ENCODE measurements at places on chromosomes 7 and 10. TPM values are rescaled to one million over a fixed set of nuclear protein-coding genes. Genes with fewer than 3 reads are reported as not detected.

DNA sequence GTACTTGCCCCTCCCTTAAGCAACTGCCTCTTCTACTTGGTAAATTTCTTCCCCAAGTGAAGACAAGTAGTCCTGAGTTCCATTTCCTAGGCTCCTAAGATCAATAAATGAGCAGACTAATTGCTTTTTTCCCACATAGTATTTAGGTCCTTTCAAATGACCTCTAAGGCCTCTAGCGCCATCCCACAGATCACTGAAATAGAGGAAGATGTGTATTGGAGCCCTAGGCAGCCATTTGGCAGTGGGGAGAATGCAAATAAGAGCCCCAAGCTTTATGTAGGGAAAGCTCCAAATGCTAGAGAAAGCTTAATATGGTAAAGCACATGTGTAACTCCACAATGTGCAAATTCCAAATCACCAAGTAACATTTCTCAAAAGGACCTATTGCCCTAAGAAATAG is 316.5 kb upstream of the PHF14 start:
- no peak for DNase-seq
- no peaks in the 10 kb centered on the region for H3K4me1 ChIP-seq
- no peak overlapping the region for H3K4me3 ChIP-seq
- H3K27me3 ChIP-seq = no peaks in the 10 kb centered on the region

DNA sequence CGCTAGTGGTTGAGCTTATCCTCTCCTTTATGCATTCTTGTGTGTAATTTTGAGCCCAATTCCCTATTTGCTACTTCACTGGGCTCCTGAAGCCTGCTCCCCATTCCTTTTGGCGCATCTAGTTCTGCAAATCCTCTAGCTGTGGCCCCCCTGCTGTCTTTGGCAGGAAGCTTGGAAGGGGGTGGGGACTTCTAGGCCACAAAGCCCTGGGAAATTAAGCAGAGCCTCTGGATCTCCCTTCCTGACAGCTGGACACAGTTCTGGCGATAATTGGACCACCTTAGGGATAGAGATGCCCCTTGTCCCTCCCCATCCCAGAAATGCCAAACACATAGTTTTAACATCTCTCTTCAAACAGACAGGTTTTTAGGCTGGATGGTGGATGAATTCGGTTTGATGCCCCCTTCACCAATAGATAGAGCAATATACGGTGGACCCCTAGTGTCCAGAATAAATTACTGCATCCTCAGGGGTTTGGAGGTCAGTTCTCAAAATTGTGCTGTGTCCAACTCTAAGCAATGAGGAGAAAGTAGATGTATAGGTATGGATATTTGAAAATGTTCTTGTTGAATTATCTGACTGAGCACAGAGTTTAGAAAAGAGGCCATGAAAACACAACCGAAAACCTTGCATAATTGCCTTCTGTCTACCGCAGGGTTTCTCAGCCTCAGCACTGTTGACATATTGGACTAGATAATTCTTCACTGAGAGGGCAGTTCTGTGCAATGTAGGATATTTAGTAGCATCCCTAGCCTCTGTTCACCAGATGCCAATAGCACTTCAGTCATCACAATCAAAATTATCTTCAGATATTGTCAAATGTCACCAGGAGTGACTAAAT is 75.5 kb downstream of the PAPSS2 start:
- no peak overlapping the region for H3K27ac ChIP-seq
- H3K4me3 ChIP-seq = no peak overlapping the region
- peaks cover 5% of the 10 kb centered on the region for H3K4me1 ChIP-seq
- H3K36me3 ChIP-seq = no peaks in the 10 kb centered on the region
- DNase-seq = peak; percentile 69

- no peaks in the 10 kb centered on the region for H3K36me3 ChIP-seq
- DNase-seq = no peak
- no peak overlapping the region for H3K27ac ChIP-seq
- H3K27me3 ChIP-seq = no peaks in the 10 kb centered on the region
Observed at GRCh38 chr7:6556196-6556595, 4.9 kb upstream of the GRID2IP start.

DNA sequence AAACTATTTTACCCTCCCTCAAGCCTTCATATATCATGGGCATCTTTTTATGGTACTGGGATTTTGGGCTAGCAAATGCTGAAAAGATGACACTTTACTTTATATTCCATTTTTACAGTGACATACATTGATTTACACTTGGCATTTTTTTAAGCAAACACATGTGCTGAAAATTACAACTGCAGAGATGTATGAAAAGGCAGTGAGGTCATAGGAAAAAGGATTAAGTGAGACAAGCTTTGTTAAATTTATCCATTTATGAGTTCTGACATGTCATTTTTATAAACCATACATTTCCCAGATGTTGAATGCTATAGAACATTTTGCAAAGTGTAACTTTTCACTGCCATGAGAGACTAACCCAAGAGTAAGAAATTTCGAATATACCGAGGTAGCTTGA is 68.8 kb upstream of the RSU1 start:
- DNase-seq = no peak
- H3K4me1 ChIP-seq = no peaks in the 10 kb centered on the region
- H3K4me3 ChIP-seq = no peak overlapping the region
- H3K27me3 ChIP-seq = no peaks in the 10 kb centered on the region
- no peaks in the 10 kb centered on the region for H3K36me3 ChIP-seq

GRCh38 chr10:84715911-84716310 is 387.5 kb downstream of the CCSER2 start:
- peak; percentile 71 for DNase-seq
- H3K27ac ChIP-seq = no peak overlapping the region
- no peaks in the 10 kb centered on the region for H3K36me3 ChIP-seq
- no peaks in the 10 kb centered on the region for H3K4me1 ChIP-seq
- no peaks in the 10 kb centered on the region for H3K27me3 ChIP-seq

- no peaks in the 10 kb centered on the region for H3K27me3 ChIP-seq
- H3K27ac ChIP-seq = peak overlapping the region; percentile 84
Observed at GRCh38 chr7:46386428-46387399, 465.6 kb upstream of the IGFBP3 start.

GRCh38 chr7:144738708-144739314 is 97.0 kb downstream of the TPK1 start:
- H3K4me1 ChIP-seq = no peaks in the 10 kb centered on the region
- H3K27me3 ChIP-seq = no peaks in the 10 kb centered on the region
- no peak overlapping the region for H3K4me3 ChIP-seq

DNA sequence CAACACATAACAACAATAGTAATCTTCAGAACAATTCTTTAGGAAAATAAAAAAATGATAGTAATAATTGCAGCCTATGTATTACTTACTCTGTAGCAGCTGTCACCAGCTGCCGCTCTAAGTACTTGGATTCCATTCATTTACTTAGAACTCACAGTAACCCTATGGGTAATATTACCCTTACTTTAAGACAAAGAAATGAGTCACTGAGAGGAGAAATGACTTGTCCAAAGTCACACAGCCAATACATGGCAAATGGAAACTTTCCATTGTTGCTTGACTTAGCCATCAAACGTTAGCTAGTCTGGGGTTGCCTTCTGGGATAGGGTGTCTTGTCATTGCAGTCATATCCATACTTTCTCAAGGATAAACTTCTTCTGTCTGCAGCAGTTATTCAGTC is 3.6 kb downstream of the CCNY start:
- DNase-seq = no peak
- peaks cover 27% of the 10 kb centered on the region for H3K4me1 ChIP-seq
- no peaks in the 10 kb centered on the region for H3K36me3 ChIP-seq
- no peaks in the 10 kb centered on the region for H3K27me3 ChIP-seq

GRCh38 chr7:130207033-130207432 is 627 bp upstream of the SSMEM1 start:
- no peak overlapping the region for H3K4me3 ChIP-seq
- no peak overlapping the region for H3K27ac ChIP-seq
- H3K27me3 ChIP-seq = no peaks in the 10 kb centered on the region
- no peak for DNase-seq
- peaks cover 14% of the 10 kb centered on the region for H3K4me1 ChIP-seq
- H3K36me3 ChIP-seq = peaks cover 6% of the 10 kb centered on the region

- H3K4me1 ChIP-seq = no peaks in the 10 kb centered on the region
- H3K36me3 ChIP-seq = no peaks in the 10 kb centered on the region
- H3K4me3 ChIP-seq = no peak overlapping the region
- no peak overlapping the region for H3K27ac ChIP-seq
Observed at GRCh38 chr10:126687121-126687606, 16.7 kb upstream of the C10orf90 start.

DNA sequence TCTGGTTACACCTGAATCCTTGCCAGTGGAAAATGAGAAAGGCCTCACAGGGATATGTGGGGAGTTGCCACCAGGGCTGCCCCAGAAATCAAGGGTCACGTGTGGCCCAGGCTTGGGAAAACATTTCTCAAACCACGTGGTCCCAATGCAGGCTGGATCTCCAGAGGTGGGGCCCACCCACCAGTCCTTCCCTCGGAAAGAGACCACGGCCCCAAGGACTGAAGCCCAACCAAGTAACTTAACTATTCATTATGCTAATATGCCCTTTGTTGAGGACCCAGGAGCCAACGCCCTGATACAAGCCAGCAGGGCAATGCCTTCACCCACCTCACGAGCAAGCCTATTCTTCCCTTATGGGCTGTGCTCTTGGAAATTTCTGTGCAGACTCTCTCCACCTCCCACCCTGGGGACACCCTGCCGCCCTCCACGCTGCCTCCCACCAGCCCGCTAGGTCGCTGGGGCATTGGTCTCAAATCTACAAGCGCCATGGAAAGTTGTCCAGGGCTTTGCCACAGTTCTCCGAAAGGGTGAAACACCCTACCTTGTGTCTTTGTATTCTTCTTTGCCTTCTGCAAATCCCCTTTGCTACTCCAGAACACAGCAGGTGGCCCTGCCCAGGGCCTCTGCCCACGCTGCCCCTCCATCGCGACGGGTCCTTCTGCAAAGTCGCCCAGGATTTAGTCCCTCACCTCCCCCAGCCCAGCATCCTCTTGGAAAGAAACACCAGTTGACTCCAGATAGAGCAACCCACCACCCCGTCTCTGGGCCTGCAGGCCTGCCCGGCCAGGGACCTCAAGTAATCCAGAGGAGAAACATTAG is 8.8 kb downstream of the TNS3 start:
- H3K4me1 ChIP-seq = peaks cover 8% of the 10 kb centered on the region
- no peaks in the 10 kb centered on the region for H3K27me3 ChIP-seq
- no peak overlapping the region for H3K27ac ChIP-seq
- H3K4me3 ChIP-seq = no peak overlapping the region
- no peaks in the 10 kb centered on the region for H3K36me3 ChIP-seq

GRCh38 chr10:11144626-11145494 is 127.2 kb downstream of the CELF2 start:
- no peak overlapping the region for H3K4me3 ChIP-seq
- no peaks in the 10 kb centered on the region for H3K27me3 ChIP-seq
- H3K4me1 ChIP-seq = peaks cover 53% of the 10 kb centered on the region
- peak; percentile 28 for DNase-seq
- H3K27ac ChIP-seq = peak overlapping the region; percentile 88

DNA sequence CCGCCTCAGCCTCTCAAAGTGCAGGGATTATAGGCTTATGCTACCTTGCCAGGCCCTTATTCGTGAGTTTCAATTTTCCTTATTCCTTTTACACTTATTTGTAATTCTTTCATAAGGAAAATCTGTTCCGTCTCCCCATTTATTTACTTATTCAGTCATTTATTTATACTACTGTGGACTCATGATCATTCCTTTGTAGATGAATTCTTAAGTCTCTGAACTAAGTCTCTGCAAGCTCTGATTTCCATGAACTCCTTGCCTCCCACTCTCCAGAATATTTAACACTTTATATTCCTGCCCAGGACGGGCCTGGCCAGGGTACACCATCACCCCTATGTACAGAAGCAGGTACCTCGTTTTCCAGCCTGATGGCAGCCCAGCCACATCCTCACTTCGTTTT is 39.4 kb downstream of the PFKFB3 start:
- H3K36me3 ChIP-seq = no peaks in the 10 kb centered on the region
- H3K4me3 ChIP-seq = no peak overlapping the region
- H3K4me1 ChIP-seq = no peaks in the 10 kb centered on the region
- H3K27me3 ChIP-seq = no peaks in the 10 kb centered on the region

- no peaks in the 10 kb centered on the region for H3K27me3 ChIP-seq
- H3K4me3 ChIP-seq = no peak overlapping the region
- DNase-seq = no peak
- H3K36me3 ChIP-seq = no peaks in the 10 kb centered on the region
Observed at GRCh38 chr7:134084488-134085144, 42.5 kb upstream of the LRGUK start.

GRCh38 chr10:44619521-44619920 is 234.6 kb upstream of the CXCL12 start:
- no peak overlapping the region for H3K4me3 ChIP-seq
- no peaks in the 10 kb centered on the region for H3K4me1 ChIP-seq
- H3K36me3 ChIP-seq = no peaks in the 10 kb centered on the region

GRCh38 chr10:119222537-119222936 is 15.2 kb downstream of the GRK5 start:
- no peak overlapping the region for H3K27ac ChIP-seq
- peak; percentile 36 for DNase-seq
- H3K4me3 ChIP-seq = no peak overlapping the region
- H3K27me3 ChIP-seq = no peaks in the 10 kb centered on the region
- no peaks in the 10 kb centered on the region for H3K36me3 ChIP-seq

DNA sequence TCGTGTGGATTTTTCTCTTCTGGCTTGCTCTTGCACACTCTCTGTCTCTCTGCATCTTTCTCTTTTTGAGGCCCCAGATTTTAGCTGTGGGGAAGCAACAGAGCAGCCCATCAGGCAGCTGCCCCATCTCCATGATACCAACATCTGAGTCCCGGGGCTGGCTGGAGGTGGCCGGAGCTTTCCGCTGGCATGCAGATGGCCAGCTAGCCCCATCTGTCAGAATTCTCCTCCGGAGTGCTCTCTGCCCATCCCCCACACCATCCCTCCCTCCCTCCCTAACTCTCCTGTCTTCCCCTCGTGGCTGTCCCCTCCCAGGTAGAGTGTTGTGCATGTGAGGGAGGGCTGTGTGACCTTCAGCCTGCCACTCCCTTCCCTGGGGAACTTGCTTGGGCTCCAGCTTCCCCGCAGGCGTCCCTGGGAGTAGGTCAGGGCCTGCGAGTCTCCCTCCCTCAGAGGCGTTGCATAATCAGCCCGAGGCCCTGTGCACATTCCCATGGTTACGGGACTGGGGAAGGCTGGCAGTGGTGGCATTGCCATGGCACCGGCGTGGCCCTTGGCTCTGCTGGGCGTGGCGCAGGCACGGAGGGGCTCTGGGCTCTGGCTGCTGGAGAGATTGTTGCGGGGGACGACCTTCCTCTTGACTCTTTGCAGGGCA is 24.7 kb downstream of the GHRHR start:
- DNase-seq = no peak
- H3K4me3 ChIP-seq = no peak overlapping the region
- peaks cover 26% of the 10 kb centered on the region for H3K27me3 ChIP-seq
- no peaks in the 10 kb centered on the region for H3K36me3 ChIP-seq

DNA sequence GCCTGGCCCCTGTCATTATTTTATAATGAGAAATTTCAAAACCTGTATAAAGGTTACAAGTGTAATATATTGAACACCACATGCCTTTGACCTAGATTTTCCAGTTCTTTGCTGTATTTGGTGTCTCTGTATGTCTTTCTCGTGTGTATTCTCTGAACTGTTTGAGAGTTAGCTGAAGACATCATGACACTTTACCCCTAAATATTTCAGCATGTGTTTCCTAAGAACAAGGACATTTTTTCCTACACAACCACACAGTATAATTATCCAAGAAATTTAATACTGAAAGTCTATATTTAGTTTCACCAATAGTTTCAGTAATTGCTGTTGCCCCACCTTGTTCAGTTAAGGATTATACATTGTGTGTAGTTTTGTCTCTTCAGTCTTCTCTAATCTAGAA is 14.8 kb downstream of the ZRANB1 start:
- no peak for DNase-seq
- no peak overlapping the region for H3K4me3 ChIP-seq
- H3K27me3 ChIP-seq = no peaks in the 10 kb centered on the region

Gene AFAP1L2
- 3.8 TPM for total RNA-seq

Gene TRPV5
- total RNA-seq = not detected

Gene GNGT1
- total RNA-seq = not detected

Gene MSS51
- 3.6 TPM for total RNA-seq

Gene PDE6C
- total RNA-seq = not detected

Gene CCDC7
- 2.8 TPM for total RNA-seq

Gene CDHR1
- total RNA-seq = 0.12 TPM

Gene CALHM1
- total RNA-seq = not detected

Gene MOGAT3
- not detected for total RNA-seq
